Kidney tubule cell (primary cell): ENCODE measurements at places on chromosomes 11 and 22.

DNA sequence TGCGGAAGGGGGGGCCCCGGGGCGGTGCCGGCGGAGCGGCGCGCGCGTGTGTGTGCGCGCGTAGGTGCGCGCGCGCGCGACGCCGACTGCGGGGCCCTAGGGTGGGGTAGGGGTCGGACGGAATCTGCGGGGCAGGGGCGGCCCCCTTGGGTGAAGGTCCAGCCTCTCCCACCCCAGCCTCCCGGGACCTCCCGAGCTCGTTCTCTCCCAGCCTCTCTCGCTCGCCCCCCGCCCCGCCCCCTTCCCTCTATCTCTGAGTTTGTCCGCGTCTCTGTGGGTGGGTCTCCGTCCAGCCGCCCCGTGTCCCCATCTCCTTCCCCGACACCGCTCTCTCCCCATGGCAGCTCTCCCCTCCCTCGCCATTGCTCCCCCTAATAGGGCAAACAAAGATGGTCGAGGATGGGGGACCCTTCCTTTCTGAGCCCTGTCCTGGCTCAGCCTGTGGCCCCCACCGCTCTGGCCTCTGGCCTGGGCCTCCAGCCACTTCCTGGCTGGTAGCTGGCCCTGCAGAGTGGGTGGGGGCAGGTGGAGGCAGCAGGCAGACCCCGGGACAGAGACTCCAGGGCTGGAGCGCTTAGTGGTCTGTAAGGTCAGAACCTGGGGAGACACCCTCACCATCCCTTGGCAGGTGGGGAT is 33.0 kb upstream of the PRR5 start:
- DNase-seq = no peak

DNA sequence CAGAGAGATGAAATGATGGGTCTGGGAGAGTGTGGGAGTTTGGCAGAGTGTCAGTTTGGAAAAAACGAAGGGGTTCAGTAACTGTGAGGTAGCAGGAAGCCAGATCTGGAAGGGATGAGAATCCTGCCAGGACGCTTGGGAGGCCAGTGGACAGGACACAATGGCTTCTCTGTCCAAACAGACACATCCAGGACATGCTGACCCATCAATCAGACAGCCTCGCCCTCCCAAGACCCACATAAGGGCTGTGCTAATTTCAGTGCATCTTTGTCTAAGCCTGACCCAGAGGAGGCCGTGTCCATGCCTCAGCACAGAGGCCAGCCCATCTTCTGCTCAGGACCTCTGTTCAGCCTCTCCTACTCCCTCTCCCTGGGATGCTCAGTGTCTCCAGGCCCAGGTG is 576.5 kb upstream of the B3GAT1 start:
- no peak for DNase-seq

DNA sequence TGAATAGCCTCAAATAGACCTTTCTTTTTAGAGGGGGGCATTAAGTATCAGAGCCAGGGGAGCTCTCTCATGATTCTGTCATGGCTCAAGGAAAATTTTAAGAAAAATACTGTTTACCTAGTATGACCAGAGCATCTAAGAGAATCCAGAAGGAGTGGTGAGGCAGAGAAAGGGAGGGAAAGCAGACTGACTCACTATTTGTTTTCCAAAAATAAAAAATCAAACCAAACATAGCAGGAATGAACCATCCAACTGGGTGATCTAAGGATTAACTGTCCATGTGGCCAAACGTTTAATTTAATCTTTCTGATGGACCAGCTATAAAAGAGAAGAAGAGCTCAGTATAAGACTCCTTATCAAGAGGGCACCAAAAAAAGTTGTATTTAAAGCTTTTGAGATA is 70.8 kb downstream of the GAB2 start:
- no peak for DNase-seq

DNA sequence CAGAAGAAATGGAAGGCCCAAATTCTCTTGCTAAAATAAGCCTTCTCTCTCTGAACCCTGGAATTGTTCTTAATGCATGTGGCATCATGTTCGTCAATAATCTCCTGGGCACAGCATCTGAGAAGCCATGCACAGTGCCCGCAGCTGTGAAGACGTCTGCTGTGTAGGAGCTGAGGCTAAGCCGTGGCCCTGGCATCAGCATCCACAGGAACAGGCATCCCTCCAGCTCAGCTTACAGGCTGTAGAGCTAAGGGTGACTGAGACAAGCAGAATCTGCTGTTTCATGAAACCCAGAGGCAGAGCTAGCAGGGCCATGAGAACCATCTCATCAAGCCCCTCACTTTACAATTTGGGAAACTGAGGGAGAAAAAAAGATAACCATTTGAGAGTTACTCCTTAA is 60.6 kb downstream of the SEZ6L start:
- no peak for DNase-seq

- DNase-seq = no peak
Observed at GRCh38 chr11:77656362-77656761, 18.8 kb upstream of the CLNS1A start.

- peak; percentile 63 for DNase-seq
Observed at GRCh38 chr11:125874556-125875124, 12.8 kb upstream of the HYLS1 start.

DNA sequence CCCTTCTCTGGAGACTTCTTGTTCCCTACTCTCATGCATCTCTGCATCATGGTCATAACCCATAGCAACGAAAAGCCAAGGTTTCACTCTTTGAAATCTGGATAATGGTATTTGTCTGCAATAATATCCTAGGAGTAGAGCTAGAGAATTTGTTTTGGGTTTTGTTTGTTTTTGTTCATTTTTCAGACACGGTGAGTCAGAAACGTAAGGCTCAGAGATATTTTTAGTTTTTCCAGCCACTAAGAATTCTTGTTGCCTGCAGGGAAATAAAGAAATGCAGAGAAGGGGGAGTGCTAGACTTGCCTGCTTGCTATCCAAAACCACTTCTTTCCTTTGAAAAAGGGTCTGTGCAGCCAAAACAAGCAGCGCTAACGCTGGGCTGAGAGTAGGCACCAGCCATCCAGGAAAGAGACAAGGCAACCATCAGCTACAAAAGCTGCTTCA is 26.0 kb downstream of the POU2AF3 start:
- DNase-seq = no peak

- DNase-seq = no peak
Observed at GRCh38 chr11:96141626-96142025, 201.4 kb downstream of the MAML2 start.

DNA sequence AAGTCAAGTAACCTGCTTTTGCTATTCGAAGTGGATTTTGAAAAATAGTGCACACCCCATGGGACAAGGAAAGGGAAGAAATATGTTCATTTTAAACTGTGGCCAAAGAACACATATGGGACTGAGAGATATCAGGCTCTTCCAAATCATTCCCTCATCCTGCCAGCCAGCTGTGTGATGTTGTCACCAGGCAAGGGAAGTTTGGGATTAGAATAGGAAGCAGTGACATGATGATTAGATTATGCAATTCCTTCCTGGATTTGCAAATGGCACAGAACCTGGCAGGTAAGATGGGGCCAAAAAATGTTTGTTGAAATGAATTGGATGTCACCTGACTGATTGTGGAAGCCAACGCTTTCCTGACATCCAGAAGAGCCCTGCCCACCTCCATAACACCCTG is 4.9 kb upstream of the SCN3B start:
- no peak for DNase-seq

DNA sequence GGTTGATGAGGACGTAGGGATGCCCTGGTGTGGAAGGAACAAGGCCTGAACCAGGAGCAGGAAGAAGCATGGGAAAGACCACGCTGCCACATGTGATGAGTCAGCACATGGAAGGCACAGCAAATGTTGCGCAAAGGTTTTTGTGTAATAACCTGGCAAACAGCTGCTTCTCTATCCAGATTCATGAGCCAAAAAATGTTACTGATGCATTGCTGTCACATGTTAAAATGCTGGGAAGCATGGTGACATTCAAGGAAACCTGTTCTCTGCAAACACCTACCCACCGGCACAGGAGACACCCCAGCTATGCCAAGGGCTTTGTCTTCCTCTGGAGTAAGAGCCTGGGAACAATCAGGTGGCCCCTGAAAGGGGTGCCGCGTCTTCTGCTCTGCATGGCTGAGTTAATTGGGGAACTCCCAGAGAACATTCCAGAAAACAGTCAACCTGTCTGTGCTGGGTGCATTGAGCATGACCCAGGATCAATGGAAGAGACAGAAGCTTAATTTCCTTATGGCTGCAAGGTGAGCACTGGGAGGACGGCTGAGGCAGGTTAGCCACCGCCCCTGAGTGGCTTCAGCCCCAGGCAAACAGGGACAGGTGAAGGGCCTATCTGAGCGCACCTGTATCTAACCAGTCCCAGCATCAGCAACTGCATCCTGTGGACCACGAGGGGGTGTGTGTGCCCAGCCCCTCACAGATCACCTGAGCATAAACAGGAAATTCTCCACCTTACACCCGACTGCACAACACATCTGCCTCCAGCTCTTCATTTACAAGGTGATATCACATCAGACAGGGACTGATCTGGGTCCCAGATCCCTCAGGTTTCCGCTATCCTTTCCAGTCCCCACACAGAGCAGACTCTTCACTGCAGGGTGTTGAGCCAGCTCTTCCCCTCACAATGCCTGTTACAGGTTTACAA is 108.4 kb downstream of the GGTLC2 start:
- DNase-seq = peak; percentile 69

- DNase-seq = no peak
Observed at GRCh38 chr11:2694995-2695939, 4.5 kb downstream of the KCNQ1OT1 start.

- no peak for DNase-seq
Observed at GRCh38 chr11:67400251-67400941, 1.3 kb downstream of the PPP1CA start.

GRCh38 chr22:45742866-45743450 is 71.3 kb downstream of the ATXN10 start:
- no peak for DNase-seq

DNA sequence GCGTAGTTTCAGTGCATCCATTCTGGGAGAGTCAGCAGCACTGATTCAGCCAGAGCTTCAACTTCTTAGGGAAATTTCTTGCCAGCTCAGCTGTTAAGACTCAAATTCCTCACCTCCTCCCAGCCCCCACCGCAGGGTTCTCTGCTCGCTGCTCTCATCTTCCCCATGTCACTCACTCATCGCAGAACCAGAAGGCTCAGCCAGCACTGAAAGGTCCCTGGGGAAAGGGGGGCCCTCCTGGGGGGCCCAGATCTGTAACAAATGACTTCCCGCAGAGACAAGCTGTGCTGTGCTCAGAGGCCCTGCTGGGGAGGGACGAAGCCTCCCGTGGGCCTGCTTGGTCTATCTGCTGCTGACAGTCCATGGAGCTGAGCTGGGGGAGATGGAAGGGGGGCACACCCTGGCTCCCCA is 220.6 kb downstream of the NTM start:
- no peak for DNase-seq

GRCh38 chr11:30683176-30683575 is 97.0 kb upstream of the MPPED2 start:
- no peak for DNase-seq

GRCh38 chr11:121550247-121551030 is 97.7 kb upstream of the SORL1-AS1 start:
- DNase-seq = no peak

GRCh38 chr11:95229199-95229992 is 1.6 kb downstream of the SESN3 start:
- no peak for DNase-seq

DNA sequence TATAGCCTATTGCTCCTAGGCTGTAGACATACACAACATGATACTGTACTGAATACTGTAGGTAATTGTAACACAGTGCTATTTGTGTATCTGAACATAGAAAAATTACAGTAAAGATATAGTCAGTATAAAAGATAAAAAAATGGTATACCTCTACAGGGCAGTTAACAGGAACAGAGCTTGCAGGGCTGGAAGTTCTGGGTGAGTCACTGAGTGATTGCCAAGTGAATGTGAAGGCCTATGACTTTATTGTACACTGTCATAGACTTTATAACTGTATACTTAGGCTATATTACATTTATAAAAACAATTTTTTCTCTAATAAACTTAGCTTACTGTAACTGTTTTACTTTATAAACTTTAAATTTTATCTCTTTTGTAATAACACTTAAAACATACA is 332.4 kb upstream of the ARHGAP42 start:
- peak; percentile 19 for DNase-seq

- no peak for DNase-seq
Observed at GRCh38 chr11:22162756-22163155, 30.1 kb upstream of the ANO5 start.

DNA sequence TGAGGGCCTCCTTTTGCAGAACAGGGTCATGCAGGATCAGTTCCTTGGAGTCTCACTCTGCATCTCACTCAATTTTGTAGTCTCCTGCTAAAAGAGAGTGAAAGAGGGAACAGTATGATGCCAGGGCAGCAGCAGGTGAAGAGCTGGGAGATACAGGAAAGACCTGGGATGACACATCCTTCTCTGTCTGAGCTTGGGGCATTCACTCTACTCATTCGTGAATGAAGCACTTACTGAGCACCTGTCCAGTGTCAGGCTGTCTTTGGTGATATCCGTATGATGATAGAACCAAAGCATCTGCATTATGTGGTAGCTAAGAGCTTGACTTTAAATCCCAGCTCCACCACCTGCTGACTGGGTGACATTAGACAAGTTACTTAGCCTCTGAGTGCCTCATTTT is 14.4 kb downstream of the SREBF2 start:
- DNase-seq = peak; percentile 35

GRCh38 chr11:44126304-44126703 is 30.8 kb downstream of the EXT2 start:
- no peak for DNase-seq

DNA sequence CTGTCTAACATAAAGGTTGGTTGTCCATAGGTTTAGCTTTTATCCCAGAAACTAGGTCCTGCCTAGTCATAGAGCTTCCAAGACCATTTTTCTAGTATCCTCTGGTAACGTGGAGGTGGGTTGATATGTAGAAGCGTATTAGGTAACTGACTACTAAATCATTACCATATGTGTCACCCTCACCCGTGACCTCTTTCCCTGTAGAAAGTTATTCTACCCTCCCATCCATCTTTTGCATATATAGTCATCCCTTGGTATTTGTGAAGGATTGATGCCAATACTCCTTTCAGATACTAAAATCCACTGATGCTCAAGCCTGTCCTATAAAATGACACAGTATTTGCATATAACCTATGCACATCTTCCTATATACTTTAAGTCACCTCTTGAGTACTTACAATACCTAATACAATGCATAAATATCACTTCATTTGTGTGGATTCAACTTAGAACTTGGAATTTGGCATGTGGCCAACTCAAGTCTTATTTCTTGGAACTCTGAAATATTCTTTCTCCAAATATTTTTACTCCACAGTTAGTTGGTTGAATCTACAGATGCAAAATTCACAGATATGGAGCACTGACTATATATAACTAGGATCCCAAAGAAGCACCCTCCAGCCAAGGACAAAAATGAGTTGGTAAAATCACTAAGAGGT is 497.0 kb upstream of the TENM4 start:
- DNase-seq = peak; percentile 5

GRCh38 chr11:96293598-96294021 is 49.4 kb downstream of the MAML2 start:
- no peak for DNase-seq

DNA sequence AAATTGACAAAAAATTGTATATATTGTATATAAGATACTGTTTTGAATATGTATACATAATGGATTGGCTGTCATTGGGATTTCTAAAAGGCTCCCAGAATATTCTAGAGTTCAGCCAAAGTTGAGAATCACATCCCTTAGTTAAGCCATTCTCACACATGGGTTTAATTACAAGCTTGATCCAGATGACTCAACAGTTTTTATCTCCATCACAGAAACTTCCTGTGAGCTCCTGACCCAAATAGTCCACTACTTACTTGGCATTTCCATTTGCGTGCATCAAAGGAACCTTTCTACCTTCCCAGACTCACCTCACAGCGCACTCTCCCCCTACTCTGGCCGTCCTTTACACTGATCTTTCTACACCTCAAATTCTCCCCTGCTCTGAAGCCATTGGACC is 184.8 kb upstream of the ARHGAP20 start:
- no peak for DNase-seq
